Activated CD8-positive, alpha-beta memory T cell treated with anti-CD3 and anti-CD28 coated beads for 48 hours (primary cell): ENCODE measurements at places on chromosomes 1 and 21.

GRCh38 chr1:20936621-20937020, 149.5 kb upstream of the HP1BP3 start:
- no peak for DNase-seq

GRCh38 chr1:70075761-70076160, 129.6 kb downstream of the LRRC40 start:
- no peak for DNase-seq

DNA sequence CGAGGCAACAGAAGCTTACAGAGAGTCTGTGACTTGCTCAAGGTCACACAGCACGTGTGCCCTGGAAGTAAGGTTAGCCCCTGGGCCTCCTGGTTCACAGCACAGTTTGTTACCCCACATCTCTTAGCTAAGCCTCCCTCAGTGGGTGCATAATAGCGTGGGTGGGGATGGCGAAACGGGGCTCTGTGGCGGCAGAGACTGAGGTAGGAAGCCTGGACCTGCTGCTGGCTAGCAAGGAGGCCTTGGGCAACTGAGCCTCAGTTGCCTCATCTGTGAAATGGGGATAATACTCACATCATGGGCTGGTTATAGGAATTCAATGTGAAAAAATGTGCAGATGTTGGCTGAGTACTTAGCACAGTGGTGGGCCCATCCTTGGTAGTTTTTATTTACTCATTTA, 596 bp downstream of the PADI4 start:
- DNase-seq, result no peak

DNA sequence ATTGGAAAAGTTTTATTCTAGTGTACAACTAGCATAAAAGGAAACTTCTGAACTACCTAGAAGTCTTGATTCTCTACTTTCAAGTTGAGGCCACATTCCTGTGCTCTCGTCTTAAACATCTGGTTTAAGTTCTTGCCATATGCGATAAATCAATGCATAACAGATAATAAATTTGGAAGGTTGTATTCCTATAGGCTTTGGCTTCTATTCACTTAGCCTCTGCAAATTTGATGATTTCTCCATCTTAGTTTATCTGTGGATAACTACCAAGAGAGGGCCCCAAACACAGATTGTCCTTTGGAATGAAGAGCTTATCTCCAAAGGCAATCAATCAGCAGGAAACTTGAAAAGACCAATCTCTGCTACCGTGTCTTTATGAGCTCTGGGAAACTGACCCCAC, 11.7 kb upstream of the RNF2 start:
- DNase-seq, result no peak

DNA sequence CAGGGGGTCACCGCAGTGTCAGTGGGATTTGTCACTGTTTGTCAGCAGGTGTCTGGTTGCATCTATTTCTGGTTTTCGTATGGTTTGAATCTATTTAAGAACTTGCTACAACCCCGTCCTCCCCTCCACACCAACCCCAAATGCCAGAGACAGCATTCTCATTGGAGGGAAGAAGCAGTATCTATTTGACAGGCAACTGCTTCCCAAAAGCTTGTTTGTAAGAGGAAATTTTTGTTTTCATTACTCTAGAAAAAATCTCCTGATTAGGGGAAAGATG, 54.4 kb downstream of the NR5A2 start:
- DNase-seq, result no peak

- DNase-seq, result no peak
Measured at GRCh38 chr1:180964595-180964994, 51.9 kb downstream of the KIAA1614 start.

- no peak for DNase-seq
Measured at GRCh38 chr21:25300632-25301031, 306.6 kb downstream of the MRPL39 start.

- DNase-seq, result no peak
Measured at GRCh38 chr1:241972703-241973369, 15.3 kb downstream of the BECN2 start.

DNA sequence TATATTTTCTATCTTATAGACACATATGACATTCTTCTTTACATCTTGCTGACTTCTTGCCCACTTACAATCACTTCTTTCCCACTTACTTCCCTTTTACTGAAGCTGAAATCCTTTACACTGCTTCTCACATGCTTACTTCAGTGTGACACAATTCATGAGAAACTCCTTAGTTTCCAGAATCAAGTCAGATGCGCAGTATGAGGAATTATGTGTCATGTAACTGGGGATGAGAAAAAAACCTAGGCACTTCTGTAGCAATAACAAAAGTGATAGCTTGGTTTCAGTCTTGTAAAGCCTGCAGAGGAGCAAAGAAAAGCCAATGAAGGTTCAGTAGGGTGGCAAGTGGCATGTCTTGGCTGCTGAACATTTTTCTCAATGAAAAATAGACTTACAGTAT, 566.2 kb upstream of the RGS18 start:
- no peak for DNase-seq

DNA sequence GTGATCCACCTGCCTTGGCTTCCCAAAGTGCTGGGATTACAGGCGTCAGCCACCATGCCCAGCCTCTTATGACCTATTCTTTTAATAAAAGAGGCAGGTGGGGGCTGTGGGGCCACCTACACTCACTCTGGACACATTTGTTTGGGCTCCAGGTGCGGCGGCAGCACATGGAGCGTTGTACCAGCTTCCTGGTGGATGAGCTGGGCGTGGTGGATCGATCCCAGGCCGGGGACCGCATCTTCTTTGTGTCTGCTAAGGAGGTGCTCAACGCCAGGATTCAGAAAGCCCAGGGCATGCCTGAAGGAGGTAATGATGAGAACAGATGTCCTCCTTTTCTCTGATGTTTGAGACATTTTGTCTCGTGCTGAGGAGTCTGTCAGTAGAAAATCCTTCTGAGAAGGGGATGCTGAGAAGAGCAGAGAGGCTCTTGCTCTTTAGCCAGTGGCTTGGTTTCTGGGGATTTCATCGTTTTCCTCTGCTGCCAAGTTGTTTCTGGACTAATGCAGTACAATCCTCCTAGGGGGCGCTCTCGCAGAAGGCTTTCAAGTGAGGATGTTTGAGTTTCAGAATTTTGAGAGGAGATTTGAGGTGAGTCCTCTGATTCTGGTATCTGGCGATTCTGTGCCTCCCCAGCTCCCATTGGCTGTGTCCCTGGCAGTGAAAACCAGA, 17.9 kb upstream of the MIIP start:
- peak; percentile 20 for DNase-seq

DNA sequence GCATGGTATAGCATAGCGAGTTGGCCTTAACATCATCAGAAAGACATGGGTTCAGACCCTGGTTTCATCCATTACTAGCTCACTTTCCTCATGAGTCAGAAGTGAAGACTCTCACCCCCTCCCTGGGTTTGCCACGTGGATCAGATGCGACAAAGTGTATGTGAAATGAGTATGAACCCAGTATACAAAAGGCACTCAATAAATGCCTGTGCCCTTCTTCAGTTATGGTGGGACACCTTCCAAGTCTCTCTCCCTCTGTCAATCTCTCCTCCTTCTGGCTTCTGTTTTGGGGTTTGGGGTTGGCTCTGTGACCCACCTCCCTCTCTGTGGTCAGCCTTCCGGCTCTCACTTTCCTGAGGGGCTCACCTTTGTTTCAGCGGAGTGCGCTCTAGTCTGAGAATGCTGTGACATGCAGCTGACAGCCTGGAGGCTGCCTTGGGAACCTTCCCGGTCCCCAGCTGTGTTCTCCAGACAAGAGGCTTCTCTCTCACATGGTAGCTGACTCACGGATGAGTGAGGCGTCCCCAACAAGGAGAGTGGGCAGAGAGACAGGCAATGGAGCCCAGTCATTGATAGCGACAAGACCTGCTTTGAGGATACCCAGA, 155.0 kb upstream of the EDN2 start:
- no peak for DNase-seq

GRCh38 chr1:77280962-77281361, 857 bp upstream of the AK5 start:
- DNase-seq, result no peak
